ENCODE measurements at places on chromosomes 2 and 18.

- no peak for DNase-seq
Observed at GRCh38 chr18:74488864-74489263, 7.3 kb upstream of the CNDP2 start.

DNA sequence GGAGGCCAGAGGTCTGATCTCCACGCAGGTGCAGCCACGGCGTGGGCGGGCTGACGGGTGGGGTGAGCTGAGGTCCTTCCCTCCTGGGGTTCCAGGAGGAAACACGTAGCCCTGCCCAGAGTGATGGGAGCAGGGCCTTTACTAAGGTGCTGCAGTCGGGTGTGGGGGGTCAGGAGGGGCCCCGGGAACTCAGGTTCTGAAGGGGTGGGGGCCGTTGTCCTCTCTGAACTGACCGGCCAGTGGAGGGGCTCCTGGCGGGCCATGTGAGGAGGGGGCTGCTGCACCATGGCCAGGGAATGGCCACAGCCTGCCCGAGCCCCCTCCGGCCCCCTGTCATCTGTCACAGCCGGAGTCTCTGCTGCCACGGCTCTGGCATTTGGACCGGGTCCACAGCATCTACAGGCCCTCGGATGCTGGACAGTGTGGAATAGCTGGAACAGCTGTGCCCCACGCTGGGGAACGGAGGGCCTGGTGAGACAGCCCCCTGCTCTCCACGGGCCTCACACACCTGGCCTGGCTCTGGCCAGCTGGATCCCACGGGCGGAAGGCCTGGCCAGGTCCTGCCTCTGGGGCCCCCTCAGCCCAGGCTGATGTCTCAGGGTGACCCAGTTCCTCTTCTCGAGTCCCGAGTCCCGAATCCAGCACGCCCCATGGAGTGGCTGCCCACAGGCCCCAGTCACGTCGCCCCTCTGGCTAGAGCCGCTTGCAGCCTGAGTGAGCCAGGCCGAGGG is 145.6 kb upstream of the GPC1 start:
- no peak for DNase-seq

- no peak for DNase-seq
Observed at GRCh38 chr2:30336084-30336483, 104.8 kb downstream of the LBH start.

DNA sequence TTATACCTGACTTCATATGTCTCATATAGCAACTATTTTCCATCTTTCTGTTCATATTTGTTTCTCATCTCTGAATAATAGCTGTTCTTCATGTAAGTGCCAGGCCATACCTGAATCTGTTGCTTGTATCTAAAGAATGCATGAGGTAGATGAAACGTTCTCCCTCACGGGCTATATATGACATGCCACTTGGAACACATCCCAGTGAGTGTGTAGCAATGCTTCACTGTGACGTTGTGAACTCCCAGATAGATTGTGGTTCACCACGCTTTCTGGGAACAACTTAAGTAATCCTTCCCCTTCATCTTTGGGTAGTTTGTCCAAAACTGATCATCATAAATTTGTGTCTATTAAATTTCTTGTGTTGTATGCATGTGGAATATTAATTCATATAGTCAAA is 60.1 kb downstream of the RDH14 start:
- peak; percentile 5 for DNase-seq

DNA sequence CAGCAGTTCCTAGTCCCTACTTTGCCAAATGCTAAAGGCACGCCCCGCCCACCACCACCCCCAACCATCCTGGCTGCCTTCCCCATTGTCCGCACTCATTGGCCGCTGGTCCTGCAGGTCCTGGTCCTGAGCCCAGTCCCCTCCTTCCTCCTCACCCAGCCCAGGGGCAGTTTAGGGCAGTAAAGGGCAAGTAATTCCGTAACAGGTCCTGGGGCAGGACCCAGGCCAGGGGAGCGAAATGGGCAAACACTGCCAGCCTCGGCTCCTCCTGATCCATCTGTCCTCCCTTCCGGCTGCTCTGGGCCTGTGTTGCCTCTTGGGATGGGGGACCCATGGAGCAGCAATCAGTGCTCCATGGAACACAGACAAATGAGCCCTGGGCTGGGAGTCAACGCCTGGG is 6.1 kb downstream of the ADCY3 start:
- DNase-seq, result no peak

GRCh38 chr2:108492364-108492763 is 41.9 kb upstream of the LIMS1 start:
- peak; percentile 79 for DNase-seq

All from HT1080 (cell line).